Left renal cortex interstitium (tissue), 4 donors: ENCODE measurements at places on chromosomes 3 and 15. TPM values are rescaled to one million over a fixed set of nuclear protein-coding genes. Genes with fewer than 3 reads are reported as not detected.

Gene FBXO40
- 0.04 TPM for polyA plus RNA-seq

Gene NRG4
- polyA plus RNA-seq, result 4.1 TPM

Gene CCRL2
- polyA plus RNA-seq, result 0.81 TPM

Gene SYNM
- polyA plus RNA-seq, result 1.6 TPM

Gene TMEM212
- polyA plus RNA-seq, result 0.35 TPM

Gene SPATA12
- 0.06 TPM for polyA plus RNA-seq

Gene SLC9A9
- 5.4 TPM for polyA plus RNA-seq

Gene SERPINI2
- 2.7 TPM for polyA plus RNA-seq

Gene DHX30
- 69.4 TPM for polyA plus RNA-seq

Gene EHHADH
- polyA plus RNA-seq, result 24.9 TPM

Gene CASR
- polyA plus RNA-seq, result 26.9 TPM

Gene C3orf85
- polyA plus RNA-seq, result 17.9 TPM

Gene EPHB3
- 30.5 TPM for polyA plus RNA-seq

Gene ILDR1
- polyA plus RNA-seq, result 9.2 TPM

Gene PLA2G4B
- polyA plus RNA-seq, result 5.4 TPM

Gene NLGN1
- polyA plus RNA-seq, result 1.7 TPM

Gene ATP13A5
- polyA plus RNA-seq, result not detected

Gene ONECUT1
- 0.35 TPM for polyA plus RNA-seq

Gene SLC15A2
- polyA plus RNA-seq, result 7.3 TPM

Gene CPN2
- 0.49 TPM for polyA plus RNA-seq

Gene ZBTB11
- polyA plus RNA-seq, result 23.4 TPM

Gene TRIM42
- not detected for polyA plus RNA-seq

Gene CD200R1
- polyA plus RNA-seq, result 0.91 TPM

Gene RMDN3
- polyA plus RNA-seq, result 45.5 TPM

Gene ADIPOQ
- not detected for polyA plus RNA-seq

Gene CHRNA3
- polyA plus RNA-seq, result 1.5 TPM

Gene TFG
- 139 TPM for polyA plus RNA-seq

Gene ITIH1
- polyA plus RNA-seq, result 7.6 TPM

Gene PRTG
- 14.8 TPM for polyA plus RNA-seq

Gene PLSCR2
- 1.1 TPM for polyA plus RNA-seq

Gene SERPINI1
- polyA plus RNA-seq, result 48.3 TPM

Gene GOLGA8O
- polyA plus RNA-seq, result 0.32 TPM

Gene TPM1
- polyA plus RNA-seq, result 683 TPM

Gene C2CD4B
- polyA plus RNA-seq, result 0.84 TPM

Gene CILP
- 3.2 TPM for polyA plus RNA-seq

Gene GASK1A
- 3.1 TPM for polyA plus RNA-seq

Gene UQCC5
- polyA plus RNA-seq, result 20.9 TPM
